ENCODE measurements at places on chromosomes 2 and 18.

DNA sequence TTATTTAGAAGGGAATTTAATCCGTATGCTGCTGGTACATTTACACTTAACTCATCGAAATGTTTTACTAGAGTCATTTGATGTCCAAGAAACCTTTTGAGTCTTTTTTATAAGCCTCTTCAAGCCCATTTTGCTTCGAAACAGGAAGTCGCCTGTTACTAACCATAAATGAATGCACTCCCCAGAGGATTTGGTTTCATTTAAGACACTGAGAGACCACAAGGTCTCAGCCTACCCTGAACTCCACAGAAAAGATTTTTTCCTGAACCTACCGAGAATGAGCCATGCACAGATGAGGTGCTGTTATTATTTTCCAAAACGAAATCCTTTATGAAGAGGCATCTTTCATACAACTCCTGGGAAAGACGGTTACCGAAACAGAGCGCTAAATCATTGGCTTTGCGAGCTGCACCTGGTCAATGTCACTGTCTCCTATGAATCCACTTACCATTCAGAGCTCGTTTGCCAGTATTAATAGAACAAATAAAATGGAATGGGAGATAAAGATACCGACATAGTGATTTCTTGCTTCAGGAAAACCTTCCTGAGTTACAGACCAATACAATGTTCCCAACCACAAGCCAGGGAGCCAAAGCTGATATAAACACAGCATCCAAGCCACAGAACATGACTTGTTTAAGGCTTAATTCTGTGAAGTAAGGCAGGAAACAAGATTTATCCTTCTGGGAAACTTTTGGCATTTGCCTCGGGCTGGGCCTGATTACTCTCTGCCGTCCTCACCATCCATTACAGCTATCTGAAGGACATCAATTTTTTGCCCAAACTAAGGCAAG lies 382.1 kb downstream of the OSR1 start:
- no peak overlapping the region for H3K4me3 ChIP-seq
- H3K36me3 ChIP-seq: no peaks in the 10 kb centered on the region
- DNase-seq: peak; percentile 92
- H3K27ac ChIP-seq: peak overlapping the region; percentile 80
- H3K4me1 ChIP-seq: peaks cover 16% of the 10 kb centered on the region
- no peaks in the 10 kb centered on the region for H3K27me3 ChIP-seq

- peaks cover 10% of the 10 kb centered on the region for H3K27me3 ChIP-seq
- no peak overlapping the region for H3K4me3 ChIP-seq
- H3K4me1 ChIP-seq: no peaks in the 10 kb centered on the region
Observed at GRCh38 chr2:41829052-41829451, 218.8 kb upstream of the PKDCC start.

- DNase-seq: no peak
- H3K36me3 ChIP-seq: no peaks in the 10 kb centered on the region
- no peak overlapping the region for H3K27ac ChIP-seq
- no peaks in the 10 kb centered on the region for H3K27me3 ChIP-seq
- no peak overlapping the region for H3K4me3 ChIP-seq
- H3K4me1 ChIP-seq: peaks cover 9% of the 10 kb centered on the region
Observed at GRCh38 chr2:152367547-152368390, 32.8 kb downstream of the FMNL2 start.

GRCh38 chr2:52918551-52918950 lies 849.1 kb upstream of the CHAC2 start:
- no peaks in the 10 kb centered on the region for H3K4me1 ChIP-seq
- H3K36me3 ChIP-seq: no peaks in the 10 kb centered on the region
- H3K27ac ChIP-seq: no peak overlapping the region
- DNase-seq: peak; percentile 66
- no peaks in the 10 kb centered on the region for H3K27me3 ChIP-seq

- H3K4me3 ChIP-seq: no peak overlapping the region
- H3K27me3 ChIP-seq: no peaks in the 10 kb centered on the region
- H3K36me3 ChIP-seq: no peaks in the 10 kb centered on the region
- H3K4me1 ChIP-seq: no peaks in the 10 kb centered on the region
Observed at GRCh38 chr18:26869640-26870039, 4.1 kb upstream of the AQP4 start.

All from fibroblast of lung (primary cell).